ENCODE measurements at places on chromosomes 12 and 14.

DNA sequence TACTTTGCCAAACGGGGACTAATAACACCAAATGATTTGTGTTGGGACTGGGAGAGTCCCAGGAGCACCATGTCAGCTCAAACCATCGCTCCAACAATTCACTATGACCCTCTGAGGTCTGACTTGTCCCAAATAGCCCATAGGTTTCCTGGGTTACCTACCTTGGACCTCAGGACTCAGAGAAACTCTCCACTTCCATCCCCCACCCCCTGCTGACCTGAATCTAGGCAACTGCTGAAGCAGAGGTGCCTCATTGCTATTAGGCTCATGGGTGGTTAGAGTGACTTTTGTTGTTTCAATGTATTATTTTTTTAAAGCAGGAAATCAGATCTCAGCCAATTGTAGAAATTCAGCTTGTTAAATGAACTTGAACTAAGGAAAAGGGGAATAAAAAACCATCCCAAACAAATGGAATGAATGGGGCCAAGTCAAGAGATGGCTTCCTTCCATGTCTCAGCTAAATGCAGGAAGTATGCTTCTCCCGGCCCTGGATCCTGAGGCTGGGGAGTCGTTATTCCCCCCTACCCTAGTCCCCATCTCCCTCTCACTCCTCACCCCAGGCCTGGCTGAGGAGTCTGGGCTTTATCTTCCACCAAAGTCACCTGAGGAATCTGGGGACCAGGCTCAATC is 80.9 kb upstream of the SLC24A4 start:
- no peak for DNase-seq

DNA sequence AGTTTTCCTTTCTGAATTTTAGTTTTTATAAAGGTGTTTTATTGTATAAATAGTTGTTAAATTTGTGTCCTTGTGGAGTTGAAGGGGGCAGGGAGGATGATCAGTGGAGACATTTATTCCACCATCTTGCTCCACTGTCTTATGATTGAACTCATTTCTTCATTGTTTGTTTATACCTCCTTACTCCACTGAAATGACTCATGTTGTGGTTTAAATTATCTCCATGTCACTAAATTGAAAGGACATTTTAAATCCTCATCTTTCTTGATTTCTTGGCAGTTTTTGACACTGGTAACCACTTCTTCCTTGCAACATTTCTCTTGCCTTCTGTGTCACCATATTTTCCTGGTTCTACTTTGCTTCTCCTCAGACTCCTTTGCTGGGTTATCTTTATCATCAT is 23.6 kb upstream of the FERMT2 start:
- DNase-seq: no peak

DNA sequence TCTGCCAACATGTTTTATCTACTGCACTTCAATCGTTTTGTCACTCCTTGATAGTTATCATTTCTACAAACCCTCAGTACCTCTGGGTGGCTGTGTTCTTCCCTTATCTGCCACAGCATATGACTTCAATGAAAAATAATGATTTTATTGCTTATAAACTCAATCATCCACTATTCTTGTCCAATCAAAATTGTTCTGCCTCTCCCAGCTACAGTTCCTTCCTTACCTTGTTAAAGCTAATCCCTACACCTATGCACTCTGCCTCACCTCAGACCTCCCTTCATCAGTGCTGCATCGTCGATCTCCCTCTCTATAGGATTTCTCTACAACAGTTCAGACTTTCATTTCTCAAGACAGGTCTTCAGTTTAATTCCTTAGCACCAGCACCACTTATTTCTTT is 58.8 kb downstream of the ERGIC2 start:
- no peak for DNase-seq

DNA sequence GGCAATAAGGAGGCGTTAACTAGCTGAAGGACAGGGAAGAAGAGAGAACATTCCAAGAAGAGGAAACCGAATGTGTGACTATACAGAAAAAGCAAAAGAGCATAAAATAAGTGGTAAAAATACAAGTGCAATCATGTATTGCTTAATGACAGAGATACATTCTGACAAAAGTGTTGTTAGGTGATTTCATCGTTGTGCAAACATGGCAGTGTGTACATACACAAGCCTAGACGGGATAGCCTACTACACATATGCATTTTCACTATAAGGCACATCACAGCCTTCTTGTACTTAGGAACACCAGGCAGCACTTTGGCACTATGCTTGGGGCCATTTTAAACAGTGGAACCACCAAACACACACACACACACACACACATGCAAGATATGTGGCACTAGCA is 299.3 kb downstream of the BCAT1 start:
- DNase-seq: no peak

DNA sequence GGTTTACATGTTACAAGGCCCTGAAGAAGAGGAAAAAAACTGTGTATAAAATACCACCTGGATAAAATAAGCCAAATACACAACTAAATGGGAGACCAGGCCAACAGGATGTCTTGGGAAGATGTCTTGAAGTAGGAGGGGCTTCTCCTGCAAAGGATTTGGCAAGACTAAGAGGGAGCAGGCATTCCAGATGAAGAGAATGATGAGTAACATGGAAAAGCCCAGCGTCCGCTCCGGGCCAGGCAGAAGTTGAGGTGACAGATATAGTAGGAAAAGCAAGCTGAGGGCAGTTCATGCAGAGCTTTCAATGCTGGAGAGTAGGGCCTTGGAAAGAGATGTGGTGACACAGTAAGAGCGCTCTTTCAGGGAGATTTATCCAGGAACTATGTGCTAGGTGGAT is 16.1 kb upstream of the EIF4B start:
- DNase-seq: no peak
